Fibroblast of pulmonary artery (primary cell): ENCODE measurements at places on chromosomes 11 and 22.

DNA sequence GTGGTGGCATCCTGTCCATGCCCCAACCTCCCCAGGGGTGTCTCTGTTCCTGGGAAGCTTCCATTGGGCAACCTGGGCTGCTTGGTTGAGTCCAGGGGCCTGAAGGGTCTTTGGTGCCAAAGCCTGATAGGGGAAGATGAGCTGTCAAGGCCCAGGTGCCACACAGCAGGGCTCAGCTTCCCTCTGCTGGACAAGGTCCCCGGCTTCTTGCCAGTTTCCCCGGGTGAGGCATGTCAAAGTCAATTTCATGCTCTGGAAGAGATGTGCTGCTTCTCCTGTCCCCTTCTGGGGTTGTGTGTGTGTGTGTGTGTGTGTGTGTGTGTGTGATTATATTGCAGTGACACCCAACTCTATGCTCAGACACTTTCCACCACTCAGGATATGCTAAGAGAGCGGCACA, 26.9 kb downstream of the TP53I11 start:
- DNase-seq = no peak

- no peak for DNase-seq
Measured at GRCh38 chr11:9639099-9639498, 24.8 kb upstream of the SWAP70 start.

DNA sequence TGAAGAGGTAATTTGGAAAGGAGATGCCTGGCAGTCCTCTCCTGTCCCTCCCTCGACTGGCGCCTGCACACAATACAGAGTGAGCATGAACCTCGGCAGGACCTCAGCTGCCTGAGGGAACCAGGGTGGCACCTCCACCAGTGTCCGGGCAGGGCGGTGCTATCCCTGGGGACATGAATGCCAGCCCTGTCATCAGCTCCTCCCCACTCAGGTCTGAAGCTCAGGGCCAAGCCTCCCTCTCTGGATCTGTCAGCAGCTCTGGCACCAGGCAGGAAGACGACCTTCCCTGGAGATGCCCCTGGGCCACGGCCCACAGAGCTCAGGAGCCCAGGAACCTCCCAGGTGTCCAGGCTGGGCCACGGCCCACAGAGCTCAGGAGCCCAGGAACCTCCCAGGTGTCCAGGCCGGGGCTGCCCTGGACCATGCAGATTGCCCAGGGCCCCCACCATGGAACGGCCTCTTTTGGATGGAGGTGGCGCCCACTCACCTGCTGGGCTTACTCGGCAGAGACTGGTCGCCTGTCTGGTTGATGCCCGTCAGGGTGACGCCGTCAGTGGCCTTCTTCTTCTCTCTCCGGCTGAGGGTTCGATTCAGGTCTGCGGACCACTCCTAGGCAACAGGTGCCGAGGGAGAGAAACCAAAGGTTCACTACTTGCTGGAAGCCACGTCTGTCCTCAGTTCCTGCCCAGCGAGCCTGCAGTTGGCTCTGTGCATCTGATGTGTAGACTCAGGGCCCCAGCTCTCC, 21.7 kb upstream of the ARFGAP3 start:
- no peak for DNase-seq

DNA sequence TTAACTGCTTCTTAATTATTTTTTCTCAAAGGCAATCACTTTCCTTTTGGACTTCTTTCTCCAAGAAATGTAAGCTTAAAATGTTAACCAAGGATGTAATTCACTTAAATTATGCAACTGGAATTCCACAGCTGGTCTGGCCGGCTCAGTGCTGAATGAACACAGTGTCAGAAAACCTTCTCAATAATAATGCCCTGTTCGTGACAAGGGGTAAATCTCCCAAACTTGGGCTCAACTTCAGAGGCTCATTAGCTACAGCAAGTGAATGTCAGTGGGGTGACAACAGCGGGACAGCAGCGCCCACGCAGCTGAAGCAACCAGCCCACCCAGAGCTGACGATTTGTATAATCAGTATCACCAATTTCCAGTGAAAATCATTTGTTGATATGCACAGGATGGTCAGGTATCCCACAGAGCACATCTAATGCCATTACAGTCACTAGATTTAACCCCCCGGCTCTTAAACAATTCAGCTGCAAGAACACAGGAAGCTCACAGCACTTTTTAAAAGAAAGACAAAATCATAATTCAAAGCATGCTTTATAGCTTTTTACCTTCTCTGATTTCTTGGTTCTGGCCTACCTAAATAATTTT, 704.8 kb downstream of the DLG2 start:
- DNase-seq = no peak

DNA sequence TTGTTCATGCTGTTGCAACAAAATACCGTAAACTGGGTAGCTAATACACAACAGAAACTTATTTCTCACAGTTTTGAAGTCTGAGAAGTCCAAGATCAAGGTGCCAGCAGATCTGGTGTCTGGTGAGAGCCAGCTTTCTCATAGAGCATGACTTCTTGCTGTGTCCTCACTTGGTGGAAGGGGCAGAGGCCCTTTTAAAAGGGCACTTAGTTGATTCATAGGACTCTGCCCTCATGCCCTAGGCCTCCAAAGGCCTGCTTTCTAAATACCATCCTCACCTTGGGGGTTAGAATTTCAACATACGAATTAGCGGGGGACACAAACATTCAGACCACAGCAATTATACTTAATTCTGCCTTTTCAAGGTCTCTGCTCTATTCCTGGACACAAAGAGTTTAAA, 52.3 kb upstream of the FDX1 start:
- DNase-seq = no peak

DNA sequence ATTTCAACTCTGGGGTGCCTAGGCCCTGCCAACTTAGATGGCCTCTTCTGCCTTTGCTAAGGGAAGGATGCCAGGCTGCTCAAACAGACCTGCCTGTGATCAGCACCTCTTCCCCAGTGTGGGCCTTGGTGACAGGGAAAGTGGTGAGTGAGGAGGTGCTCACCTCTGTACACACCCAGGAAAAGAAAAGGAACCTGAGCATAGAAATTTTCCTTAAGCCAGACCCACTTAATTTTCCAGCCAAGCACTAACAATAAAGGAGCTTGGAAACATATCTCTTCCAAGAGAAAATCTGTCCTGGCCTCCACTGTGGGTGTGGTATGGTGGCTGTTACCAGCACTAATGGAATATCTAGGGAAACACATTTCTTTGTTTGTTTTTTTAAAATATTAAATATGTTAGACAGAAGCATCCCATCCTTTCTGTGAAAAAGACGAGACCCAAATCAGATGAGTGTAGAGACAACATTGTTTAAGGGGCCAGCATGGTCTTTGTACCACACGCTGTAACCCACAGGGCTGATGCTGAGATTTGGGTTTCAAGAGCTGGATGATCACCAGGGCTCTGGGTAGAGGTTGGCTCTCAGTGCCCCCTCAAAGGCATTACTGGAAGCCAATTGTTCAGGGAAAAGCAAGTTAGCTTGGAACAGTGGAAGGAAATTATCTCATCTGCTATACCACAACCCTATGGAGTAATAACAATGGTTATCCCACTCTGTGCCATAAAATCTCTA, 472.2 kb downstream of the INSC start:
- no peak for DNase-seq

GRCh38 chr22:19599626-19600243, 75.5 kb upstream of the CLDN5 start:
- DNase-seq = no peak

GRCh38 chr22:41969110-41969646, at the start of gene SEPTIN3:
Gene SEPTIN3, plus strand, starts transcription at chr22:41969443. Its CDS starts 2,050 bp downstream, at chr22:41971493.
- DNase-seq = no peak

GRCh38 chr11:61429346-61429690, 457 bp downstream of the CPSF7 start:
- peak; percentile 51 for DNase-seq
